BJ (cell line): ENCODE measurements at places on chromosomes 5 and 9. TPM values are rescaled to one million over a fixed set of nuclear protein-coding genes. Genes with fewer than 3 reads are reported as not detected.

GRCh38 chr5:58002323-58002722 lies 457.6 kb downstream of the PLK2 start:
- no peak for DNase-seq

DNA sequence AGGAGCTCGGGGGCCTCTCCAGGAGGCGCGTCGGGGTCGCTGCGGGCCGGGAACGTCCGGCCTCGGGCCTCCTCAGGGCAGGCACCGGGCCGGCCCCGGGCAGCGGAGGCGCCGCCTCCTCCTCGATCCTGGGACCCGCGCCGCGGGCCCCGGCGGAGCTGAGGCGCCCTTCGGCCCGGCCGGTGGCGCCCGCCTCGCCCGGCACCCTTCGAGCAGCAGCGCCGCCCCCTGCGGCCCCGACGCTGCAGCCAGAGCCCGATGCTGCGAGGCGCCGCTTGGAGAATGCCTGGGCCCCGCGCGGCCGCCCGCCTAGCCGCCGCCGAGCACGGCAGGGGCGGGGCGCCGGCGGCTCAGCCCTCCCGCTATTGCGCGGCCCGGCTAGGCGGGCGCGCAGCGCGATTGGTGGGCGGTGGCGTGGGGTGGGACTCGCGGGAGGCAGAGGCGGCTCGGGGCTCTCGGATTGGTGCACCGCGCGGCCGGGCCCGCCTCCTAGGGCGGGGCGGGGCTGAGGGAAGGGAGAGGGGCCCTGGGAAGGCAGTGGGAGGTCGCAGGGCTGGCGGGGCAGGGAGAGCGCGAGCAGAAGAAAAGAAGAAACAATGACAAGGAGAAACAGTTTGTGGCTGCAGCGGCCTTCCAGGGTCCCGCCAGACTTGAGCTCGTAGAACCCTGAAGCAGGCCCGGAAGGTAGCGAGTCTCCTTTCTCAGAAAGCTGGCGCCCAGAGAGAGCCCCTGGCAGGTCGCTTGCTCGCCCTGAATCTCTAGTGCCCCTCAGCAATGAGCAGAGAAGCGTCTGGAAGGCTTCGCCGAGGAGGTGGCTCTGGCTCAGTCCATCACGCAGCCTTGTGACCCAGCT lies at the start of gene EEIG1:
Gene EEIG1 (minus strand): TSS at position 284 of the 853 bp plus-strand sequence. CDS start 852 bp downstream, outside the sequence.
- no peak for DNase-seq

DNA sequence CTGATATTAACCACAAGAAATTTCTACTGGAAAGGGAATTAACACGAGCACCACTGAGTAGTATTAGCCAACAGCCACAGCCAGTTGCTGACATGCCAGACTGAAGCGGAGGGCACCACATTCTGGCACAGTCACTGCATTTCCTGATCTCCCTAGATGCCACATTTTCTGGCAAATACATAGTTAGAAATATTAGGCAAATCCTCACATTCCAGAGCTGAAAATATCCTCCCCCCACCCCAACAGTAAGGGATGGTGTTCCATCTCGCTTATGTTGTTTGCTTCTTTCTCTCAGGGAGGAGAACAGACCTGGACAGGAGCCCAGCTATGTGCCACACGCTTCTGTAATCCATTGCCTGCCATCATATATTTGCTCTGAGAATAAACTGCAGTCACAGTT lies 32.8 kb upstream of the MCTP1 start:
- DNase-seq, result no peak

GRCh38 chr9:126683698-126684044 lies 69.9 kb downstream of the LMX1B start:
- DNase-seq, result no peak

DNA sequence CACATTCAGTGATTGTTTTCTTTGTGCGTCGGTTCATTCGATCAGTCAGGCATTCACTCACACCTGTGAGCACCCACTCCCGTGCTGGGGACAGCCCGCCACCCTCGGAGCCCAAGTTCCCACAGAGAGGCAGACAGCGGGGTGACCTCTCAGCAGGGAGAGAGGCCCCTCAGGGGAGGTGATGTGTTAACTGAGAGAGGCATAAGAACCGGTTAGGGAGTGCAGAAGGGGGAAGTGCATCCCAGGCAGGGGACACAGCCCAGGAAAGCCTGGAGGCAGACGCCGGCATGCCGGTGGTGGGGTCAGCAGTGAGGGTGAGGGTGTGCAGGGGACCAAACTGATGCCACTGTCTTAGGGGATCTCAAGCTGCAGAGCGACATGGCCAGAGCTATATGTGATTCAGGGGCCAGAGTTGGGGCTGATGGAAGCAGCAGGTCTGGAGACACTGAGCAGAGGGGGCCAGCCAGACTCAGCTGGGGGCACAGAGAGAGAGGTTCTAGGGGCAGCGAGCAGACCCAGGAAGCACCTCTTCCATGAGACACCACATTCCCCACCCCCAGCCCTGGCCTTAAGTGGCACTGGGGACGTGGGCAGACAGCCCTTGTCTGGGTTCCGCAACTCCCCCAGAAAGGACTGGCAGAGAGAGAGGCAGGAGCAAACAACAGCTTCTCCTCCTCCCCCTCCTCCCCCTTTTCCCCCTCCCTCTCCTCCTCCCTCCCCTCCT lies 35.9 kb downstream of the HK3 start:
- DNase-seq, result no peak

DNA sequence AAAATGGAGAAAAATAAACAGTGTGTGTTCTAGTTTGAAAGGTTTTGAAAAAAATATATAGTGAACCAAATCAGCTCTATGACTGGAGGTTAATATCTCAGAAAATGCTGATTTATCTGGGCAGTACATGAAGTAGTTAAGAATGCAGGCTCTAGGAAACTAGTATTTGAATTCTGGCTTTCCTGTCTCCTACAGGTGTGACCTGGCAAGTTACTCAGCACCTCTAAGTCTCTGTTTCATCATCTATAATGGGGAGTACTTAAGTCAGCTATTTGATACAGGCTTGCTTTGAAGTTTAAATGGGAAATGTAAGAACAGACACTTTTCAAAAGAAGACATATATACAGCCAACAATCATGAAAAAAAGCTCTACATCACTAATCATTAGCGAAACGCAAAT lies 5.2 kb downstream of the GRAMD2B start:
- no peak for DNase-seq

MYOZ3 gene
- 0.04 and 0.13 TPM in 2 replicates for polyA plus RNA-seq

TCF7 gene
- polyA plus RNA-seq, result 0.78 and 0.86 TPM in 2 replicates

- DNase-seq, result no peak
Measured at GRCh38 chr5:141121985-141122384, 367 bp downstream of the PCDHB4 start.

SPATA31E1 gene
- not detected in 2 replicates for polyA plus RNA-seq

GRCh38 chr5:115634343-115635132 lies 8.7 kb upstream of the TMED7 start:
- DNase-seq, result no peak

GRCh38 chr5:32239385-32239784 lies 65.3 kb upstream of the GOLPH3 start:
- DNase-seq, result no peak

DNA sequence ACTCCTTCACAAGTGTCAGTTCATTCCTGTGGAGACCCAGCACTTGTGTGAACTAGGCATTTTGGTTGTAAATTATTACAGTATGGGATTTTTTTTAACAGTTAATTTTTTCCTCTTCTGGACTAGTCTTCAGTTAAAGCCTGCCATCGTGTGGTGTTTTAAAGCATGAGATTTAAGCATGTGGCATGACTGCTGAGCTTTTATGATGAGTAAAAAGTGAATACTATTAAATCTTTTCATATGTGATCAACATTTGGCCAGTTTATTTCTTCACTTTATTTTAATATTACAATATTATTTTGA lies 25.0 kb downstream of the LMNB1 start:
- no peak for DNase-seq

GRCh38 chr9:116749772-116750171 lies 62.7 kb downstream of the TRIM32 start:
- no peak for DNase-seq

DNA sequence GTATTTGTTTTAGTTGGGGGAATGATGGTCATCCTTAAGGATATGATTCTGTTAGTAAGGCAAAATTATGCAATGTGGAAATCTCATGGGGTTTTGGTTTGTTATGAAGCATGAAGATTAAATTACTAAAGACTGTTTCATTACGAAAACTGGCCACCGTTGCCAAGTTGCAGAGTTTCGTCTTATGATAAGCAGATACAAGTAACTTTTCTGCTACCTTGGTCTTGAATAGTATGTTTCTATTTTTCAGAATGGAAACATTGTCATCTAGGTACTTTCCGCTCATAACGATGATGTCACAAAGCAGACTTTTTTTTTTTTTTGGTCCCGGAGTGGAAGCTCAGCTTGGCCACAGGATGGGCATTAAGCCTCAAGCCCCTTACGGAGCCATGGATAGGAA lies 4.2 kb downstream of the CCNI2 start:
- DNase-seq, result no peak

- no peak for DNase-seq
Measured at GRCh38 chr5:9845185-9845584, 215.0 kb upstream of the TAS2R1 start.
